ENCODE measurements at places on chromosomes 6 and 20.

DNA sequence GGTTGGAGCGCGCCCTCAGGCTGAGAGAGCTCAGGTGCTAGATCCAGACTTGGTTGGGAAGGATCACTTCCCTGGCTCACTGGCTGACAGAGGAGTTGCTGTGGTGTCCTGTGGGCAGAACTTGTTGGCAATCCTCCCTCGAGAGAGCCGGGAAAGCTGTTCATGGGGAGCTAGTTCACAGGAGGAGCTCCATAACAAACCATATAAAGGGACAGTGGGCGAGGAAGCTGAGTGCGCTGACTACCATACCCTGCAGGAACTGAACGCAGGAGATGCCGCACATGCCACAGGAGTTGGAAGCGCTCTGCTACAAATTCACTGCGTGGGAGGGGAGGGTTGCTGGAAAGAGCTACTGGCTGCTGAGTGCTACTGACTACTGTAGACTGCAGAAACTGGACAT lies 243.2 kb downstream of the OGFRL1 start:
- DNase-seq, result no peak

DNA sequence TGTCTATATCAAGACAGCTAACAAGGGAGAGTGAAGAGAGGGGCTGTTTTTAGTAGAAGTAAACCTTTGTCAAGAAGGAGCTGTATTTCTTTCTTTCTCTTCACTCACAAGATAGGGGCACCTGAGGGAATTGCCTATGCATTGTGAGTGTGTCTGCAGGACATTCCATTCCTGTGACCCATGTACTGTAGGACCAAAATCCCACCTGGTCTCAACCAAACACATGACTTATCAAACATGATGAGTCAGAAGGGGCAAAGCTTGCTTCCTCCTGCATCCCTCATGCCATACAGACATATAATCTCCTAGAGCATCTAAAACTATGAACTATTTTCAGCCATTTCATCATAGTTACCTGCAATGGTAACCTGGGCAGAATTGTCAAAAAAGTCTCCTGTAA lies 21.8 kb downstream of the PKHD1 start:
- DNase-seq, result no peak

- no peak for DNase-seq
These were observed 167.1 kb upstream of the ECI2 start for GRCh38 chr6:4302524-4302923.

GRCh38 chr6:130683761-130684517 lies 143.3 kb upstream of the SMLR1 start:
- no peak for DNase-seq

DNA sequence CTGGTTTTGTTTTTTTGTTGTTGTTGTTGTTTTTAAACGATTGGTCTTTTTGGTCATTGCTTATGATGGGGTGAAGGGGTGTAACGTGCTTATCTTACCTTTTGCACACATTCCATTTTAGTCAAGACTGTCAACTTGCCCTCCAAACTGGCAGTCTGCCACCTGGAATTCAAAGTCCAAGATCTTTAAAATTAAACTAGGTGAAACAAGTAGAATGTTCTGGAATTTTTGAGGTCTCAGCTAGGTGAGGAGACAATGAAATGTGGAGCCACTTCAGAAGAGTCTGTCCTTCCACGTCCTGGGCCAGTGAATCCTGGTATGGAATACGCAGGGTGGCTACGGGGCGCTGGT lies 344.6 kb downstream of the ZFAND3 start:
- peak; percentile 18 for DNase-seq

- DNase-seq, result no peak
These were observed 113.9 kb downstream of the ADAT2 start for GRCh38 chr6:143336446-143337152.

DNA sequence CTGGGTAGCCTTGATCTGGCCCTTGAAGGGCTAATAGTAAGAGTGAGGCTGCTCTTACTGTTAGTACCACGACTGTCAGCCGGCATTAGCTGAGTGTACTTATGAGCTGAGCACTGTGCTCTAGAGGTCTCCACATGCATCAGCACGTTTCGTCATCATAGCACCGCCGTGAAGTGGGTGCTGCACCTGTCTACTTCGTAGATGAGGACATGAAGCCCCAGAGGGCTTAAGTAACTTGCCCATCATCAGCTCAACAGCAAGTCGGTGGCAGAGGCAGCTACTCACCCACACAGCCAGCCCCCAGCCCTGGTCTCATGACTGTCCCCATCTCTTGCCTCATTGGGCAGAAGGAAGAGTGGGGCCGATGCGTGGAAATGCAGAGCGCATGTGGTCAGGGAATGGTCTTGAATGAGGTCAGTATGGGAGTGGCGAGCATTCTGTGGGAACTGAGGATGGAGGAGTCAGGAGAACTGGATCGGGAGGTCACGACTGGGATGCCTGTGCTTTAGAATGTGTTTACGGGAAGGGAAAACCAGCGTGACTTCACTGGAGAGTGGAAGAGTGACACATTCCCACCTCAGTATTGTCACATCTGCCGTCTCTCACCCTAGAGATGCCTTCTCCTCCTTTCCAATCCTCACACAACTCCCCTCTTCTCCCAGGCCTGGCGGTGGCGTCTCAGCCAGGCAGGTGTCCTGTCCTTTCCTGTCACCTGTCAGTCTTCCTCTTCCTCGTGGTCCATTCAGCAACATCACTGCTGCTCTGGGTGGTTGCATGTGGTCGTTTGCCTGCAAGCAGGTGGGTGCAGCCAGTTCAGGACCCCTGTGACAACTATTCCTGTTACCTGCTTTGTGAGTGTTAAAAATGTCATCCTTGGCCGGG lies 6.0 kb downstream of the SYTL3 start:
- DNase-seq, result no peak

GRCh38 chr6:159886270-159886669 lies 4.5 kb upstream of the MAS1 start:
- no peak for DNase-seq

DNA sequence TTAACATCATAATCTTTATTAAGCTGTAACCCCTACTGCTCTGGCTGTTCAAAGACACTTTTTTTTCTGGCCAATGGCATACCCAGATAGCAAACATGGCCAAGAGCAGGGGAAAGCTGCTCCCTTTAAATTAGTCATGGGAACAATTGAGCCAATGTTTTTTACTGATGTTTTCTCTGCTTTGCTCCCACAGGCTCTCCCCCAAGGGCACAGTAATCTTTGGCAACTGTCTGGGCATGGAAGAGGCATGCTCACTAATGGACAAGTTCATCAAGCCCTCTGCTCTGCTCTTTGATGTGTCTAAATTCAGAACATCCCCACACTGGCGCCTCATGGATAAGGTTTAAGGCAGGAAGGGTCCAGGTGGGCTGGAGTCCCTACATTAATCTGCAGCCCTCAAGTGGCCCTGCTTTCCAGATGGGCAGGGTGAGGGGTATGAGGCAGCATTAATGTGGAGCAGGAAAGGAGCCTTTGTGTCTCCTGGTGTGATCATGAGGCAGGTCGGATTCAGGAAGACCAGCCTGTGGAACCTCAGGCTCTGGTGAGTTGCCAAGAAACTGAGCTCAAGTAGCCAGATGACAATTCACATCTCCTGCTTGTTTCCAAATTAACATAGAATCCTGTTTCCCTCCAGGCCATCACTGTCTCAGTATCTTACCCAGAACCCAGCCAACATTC lies 227.0 kb upstream of the CST7 start:
- no peak for DNase-seq

GRCh38 chr6:40529040-40529439 lies 58.1 kb downstream of the LRFN2 start:
- no peak for DNase-seq

Data from Right ventricle myocardium inferior (tissue), 1 donor.